ENCODE measurements at places on chromosomes 1 and 21.

GRCh38 chr1:23216771-23217420, 406 bp downstream of the HTR1D start:
- DNase-seq: peak; percentile 5

- peak; percentile 10 for DNase-seq
These were observed 9.1 kb upstream of the RAB7B start for GRCh38 chr1:206012086-206012859.

DNA sequence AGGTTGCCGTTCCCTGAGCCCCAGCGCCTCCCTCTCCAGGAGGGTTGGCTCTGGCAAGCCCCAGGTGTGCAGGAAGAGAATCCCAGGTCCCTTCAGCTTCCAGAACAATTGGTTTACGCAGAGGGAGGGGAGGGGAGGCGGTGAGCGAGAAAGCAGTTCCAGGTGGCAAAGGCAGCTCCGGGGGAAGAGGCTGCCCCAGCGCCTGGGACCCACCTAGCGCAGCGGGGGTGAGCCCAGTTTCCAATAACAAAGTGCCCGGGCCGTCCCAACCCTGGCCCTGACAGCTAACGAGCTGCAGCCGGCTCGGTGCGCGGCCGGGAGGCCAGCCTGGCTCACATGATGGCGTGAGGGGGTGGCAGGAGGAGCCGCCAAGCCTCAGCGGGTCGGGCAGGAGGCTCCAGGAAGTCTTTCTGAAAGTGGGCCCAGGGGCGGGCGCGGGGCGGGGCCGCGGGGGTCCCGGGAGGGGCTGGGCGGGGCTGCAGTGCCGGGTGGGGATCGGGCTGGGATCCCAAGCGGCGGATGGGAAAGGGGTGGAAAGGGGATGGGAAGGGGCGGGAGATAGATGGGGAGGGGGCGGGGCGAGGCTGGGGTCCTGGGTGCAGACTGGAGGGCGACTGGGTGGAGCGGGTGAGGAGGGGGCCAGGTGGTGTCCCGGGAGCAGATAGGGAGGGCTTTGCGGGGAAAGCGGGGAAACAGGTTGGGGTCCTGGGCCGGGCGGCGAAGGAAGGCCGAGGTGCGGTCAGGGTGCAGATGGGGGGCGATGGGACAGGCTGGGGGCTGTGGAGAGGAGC, 22.8 kb downstream of the DHRS3 start:
- no peak for DNase-seq

- DNase-seq: no peak
These were observed 52.6 kb downstream of the PCNX2 start for GRCh38 chr1:233242827-233243483.

DNA sequence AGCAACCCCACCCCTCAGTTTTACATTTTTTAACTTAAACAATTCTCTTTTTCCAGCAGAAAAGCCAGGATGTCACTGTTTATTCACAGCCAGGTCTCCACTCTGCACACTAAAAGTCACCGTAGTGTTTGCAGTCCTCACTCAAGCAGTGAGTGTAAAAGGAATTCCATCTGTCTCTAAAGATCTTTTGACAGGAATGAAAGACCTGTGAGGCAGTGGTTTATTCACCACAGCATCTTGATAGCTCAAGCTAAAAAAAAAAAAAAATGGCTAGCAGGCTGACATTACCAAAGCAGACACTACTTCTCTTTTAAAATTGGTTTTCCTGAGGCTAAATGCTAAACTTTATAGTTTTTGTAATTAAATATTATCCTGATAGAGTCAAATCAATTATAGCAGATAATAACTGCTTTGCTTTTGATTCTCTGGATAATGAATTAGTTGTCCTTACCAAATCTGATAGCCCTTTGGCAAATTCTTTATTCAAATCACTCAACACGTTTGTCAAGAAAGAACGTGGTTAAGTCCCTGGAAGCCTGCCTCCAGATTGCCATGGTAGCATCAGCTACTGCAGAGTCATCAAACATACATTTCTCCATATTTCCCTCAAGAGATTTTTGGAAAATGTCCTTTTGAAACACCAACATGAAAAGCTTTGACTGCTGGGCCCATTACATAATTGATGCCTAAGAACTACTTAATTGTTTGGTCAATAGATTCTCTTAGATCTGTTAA, 22.2 kb upstream of the SLC5A9 start:
- DNase-seq: no peak

DNA sequence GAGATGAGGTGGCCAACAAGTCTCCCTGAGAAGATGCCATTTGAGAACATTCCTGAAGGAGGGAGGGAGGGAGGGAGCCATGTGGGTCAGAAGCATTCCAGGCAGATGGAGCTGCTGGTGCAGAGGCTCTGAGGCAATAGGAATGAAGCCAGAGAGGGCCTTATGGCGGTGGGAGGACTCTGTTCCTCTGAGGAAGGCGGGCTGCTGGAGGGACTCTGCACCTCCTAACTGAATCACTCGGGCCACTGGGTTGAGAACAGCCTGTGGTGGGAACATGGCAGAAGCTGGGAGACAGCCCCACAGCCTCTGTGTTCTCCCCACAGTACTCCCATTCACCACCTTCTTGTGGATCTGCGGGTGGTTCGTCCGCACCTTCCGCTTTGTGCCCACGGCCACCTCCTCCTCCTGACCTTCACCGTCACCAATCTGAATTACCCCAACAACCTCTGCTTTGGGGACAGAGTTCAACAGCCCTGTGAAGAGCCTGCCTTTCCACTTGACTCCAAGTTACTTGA, 2.4 kb upstream of the TMEM125 start:
- no peak for DNase-seq

GRCh38 chr1:86258101-86258500, 101.5 kb upstream of the COL24A1 start:
- no peak for DNase-seq

DNA sequence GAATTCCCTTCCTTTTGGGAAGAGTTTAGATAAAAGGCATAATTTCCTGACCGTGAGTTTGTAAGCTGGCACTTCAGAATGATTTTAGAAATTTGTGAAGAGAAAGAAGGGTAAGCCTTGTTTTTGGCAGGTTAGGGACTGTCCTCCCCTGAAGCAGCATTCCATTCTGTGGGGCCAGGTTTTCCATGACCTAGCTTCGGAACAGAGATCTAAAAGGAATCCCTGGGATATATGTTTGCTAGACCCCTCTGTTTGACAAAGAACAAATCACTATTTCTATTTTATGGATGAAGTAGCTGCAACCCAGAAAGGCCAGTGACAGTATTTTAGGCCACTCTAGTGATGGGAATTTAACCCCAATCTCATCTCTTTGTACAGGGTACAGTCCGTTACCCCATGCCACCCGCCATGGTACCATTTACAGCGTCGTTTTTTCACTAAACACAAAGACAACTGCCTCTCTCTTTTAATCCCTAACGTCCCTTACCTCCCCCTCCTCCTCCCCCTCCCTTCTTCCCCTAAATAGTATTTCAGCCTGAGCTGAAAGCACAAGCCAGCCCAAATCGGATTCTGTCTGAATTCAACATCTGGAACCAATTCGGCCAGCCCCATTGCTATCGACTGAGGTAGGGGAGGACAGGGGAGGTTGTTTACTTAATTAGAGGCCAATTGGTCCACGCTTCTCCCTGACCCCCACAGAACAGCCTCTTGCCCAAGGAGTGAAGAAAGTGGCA, 23.4 kb upstream of the IKBKE start:
- no peak for DNase-seq

DNA sequence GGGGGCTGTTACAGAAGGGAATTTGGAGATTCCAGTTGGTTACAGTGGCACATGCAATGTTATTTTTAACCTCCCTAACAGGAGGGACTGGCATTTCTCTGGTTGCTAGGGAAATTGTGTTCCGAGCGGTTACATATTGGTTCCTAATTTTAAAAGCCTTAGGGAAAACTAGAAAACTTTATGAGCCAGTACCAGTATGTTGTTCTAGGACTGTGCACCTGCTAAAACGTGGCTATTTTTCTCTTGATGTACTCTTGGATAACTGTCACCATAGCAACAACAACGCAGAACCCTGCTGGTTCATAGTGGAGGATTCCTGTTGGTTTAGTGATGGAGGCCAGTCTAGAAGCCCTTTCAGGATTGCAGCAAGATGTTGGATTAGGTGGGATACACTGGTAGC, 68.9 kb upstream of the PGBD5 start:
- DNase-seq: no peak

- no peak for DNase-seq
These were observed 143.9 kb downstream of the CLIC6 start for GRCh38 chr21:34812504-34813265.

- DNase-seq: no peak
These were observed 7.6 kb downstream of the EDN2 start for GRCh38 chr1:41476807-41477361.

Measured in T-helper 2 cell treated with Interferon-gamma antibody and Interleukin-4, amounts not matched to agents 5 μg/mL and 100 μg/mL, for 36 hours (primary cell).